ENCODE measurements at places on chromosomes 7 and 10.

DNA sequence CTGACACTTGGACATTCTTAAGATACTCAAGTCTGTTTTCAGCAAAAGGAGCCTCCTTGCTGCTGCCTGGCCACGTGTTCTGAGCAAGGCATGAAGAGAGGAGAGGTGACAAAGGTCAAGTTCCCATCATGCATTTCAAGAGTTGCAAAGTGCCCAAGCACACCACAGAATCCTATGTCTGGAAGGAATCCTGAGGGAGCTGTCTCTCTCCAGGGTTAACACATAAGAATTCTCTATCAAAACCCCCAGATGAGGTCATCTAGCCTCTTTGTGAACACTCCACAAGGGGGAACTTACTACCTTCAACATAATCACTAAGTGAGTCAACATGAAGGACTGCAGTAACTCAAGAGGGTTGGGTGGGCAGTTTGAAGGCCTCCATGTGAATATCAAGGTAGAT lies 155.5 kb downstream of the RNF216 start:
- DNase-seq: no peak

DNA sequence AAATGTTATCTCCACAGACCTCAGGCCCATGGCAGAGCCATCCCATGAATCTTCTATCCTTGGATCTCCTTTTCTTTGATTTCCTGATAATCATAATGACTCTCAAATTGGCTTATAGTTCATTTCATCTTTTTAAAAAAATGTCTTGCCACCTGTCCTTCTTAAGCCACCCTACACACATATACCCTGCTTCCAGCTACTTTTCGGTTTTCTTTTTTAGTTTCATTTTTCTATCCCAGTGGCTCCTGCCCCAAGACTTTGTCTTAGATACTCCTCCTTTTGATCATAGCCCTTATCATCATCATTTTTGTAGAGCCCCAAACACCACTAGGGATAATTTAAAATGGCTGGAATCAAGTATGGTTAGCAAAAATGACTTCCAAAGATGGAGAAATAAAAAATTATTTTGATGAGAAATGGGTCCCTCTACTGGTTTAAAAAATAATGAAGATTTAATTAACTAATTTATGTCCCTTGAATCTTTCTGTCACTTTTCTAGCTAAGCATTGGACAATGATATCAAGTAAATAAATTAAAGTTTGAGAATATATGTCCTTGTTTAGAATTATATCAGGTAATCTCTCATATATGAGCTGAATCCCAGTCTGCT lies 277.3 kb upstream of the SEMA3D start:
- no peak for DNase-seq

DNA sequence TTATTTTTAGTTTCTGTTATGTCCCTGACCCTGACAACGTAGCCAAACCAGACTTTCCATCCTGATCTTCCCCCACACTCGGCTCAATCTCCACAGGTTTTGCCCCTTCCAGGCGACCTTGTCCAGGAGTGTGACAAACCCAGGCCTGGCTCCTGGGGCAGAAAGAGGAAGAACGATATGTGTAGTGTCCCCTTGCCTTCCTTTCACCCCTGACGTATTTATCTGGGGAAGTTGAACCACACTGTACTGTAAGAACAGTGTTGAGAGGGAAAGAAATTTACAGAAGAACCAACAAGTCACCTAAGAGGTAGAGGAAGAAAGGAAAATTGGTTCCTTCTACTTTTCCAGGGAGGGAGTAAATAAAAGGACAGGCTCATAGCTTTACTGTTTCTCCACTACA lies 158.0 kb downstream of the VTI1A start:
- no peak for DNase-seq

DNA sequence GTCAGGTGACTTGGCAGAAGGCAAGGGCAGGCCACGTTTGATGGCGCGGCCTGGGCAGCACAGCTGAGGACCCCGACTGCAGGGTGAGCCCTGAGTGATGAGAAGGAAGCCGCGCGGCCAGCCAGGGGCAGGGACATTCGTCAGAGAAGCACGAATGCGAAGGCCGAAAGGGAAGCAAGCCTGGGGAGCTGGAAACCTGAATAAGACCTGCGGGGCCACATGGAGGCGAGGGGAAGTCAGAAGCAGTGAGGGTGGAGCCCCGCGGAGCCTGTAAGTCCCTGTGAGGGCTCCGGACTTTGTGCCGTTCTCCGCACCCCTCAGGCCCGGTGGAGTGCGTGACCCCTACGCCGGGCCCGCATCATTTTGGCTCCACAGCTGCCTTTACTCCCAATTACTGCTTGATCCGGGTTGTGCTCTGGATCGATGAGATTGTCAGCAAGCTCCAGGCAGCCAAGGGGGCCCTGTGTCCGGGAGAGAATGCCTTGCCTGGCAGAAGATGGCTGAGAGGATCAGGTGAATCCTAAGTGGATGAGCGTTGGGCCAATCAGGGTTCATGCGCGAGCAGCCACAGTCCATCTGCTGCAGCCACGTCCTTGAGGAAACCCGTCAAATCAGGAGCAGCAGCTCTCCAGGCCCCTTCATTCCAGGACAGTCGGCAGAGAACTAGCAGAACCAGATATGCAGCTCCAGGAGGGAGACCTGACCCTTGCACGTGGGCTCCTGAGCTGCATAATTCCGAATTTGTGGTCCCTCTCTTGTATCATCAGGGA lies 293.3 kb upstream of the SHH start:
- DNase-seq: no peak

DNA sequence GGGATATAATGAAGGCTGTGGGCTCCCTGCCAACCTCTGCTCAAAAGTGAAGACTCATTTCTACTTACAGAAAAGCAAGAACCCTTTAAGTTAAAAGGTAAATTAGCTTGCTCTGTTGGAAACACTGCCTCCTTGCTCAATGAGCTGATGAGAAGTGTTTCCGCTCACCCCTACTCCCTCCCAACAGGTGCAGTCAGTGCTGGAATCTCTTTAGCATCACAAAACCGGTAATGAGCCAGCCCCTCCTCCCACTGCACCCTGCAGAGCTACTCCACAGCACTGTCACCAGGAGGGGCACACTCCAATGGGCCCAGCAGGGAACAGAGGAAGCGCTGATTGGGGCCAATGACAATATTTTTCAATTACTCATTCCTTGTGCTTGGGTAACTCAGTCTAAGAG lies 262.5 kb downstream of the TCERG1L start:
- no peak for DNase-seq

Measured in activated CD4-positive, alpha-beta T cell treated with anti-CD3 and anti-CD28 coated beads, Interleukin-2, Interleukin-4, amounts not matched to agents 100 ng/mL and 50 ng/mL, durations not matched to agents 16 hours and 8 hours (primary cell).